IMR-90 (cell line): ENCODE measurements at places on chromosomes 4 and X. TPM values are rescaled to one million over a fixed set of nuclear protein-coding genes. Genes with fewer than 3 reads are reported as not detected.

DNA sequence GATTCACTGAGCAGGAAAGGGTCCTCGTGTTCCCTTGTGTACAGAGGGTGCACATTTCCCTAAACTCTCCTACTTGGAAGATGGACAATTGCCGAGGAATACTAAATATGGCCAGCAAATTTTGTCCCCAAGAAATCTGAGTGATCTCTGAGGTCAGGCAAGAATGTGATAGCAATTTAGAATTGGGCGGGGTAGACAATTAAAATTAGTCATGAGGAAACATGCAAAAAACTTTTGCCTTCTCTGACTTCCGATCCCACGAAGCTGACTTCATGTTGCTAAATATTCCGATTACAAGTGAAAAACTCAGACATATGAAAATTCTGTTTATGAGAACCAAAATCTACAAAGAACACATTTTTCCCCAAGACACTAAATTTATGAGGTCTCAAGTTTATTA lies 453.9 kb upstream of the ZFP42 start:
- no peak for DNase-seq

DNA sequence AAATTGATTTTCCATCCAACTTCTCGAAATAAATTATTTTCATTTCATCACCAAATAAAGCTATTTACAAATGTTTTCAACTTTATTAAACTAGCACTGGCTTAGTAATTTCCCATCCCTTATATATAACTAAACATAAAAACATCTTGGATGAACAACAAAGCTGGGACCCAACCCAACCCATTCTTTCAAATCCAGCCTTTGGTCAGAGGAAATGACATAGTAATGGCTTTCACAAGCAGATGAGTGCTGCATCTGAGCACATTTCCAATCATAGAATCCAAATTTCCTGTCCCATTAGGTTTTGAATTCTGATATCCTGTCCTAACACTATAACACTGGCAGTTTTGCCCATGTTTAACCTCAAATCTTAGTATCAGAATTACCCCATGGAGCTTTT lies 7.9 kb upstream of the EMCN start:
- DNase-seq, result no peak

DNA sequence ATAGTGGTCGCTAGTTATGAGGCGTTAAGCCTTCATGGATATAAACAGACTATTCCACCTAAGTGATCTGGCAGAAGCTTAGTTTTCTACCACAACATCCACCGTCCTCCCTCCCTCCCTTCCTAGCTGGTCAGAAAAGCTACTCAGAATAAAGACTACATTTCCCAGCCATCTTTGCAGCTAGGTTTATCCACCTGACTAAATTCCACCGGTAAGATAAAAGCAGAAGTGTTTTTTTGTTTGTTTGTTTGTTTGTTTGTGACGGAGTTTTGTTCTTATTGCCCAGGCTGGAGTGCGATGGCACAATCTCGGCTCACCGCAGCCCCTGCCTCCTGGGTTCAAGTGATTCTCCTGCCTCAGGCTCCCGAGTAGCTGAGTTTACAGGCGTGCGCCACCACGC lies 44.3 kb downstream of the HELT start:
- no peak for DNase-seq

GRCh38 chr4:10438924-10439323 lies 18.3 kb downstream of the ZNF518B start:
- no peak for DNase-seq

DNA sequence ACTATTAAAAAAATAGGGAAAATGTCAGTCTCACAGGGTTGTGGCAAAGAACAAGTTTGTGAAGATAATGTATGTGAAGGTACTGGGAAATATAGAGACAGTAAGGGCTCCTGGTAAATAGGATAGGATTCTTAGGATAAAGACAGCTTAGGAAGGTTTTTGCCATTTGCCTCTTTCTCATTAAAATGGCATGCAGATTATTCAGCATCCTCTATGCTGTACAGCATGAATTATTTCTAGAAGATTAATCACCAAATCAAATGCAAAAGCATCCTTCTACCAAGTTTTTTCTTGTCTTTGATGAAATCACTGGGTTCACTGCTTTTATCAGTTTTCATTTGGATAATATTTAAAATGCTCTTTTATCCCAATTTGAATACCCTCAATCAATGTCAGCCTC lies 142.8 kb downstream of the NDST3 start:
- DNase-seq, result peak; percentile 32

- no peak for DNase-seq
These were observed 430.5 kb downstream of the SMARCA1 start for GRCh38 chrX:129092757-129093156.

GRCh38 chr4:99983289-99983943 lies 33.3 kb upstream of the H2AZ1 start:
- DNase-seq, result no peak

DNA sequence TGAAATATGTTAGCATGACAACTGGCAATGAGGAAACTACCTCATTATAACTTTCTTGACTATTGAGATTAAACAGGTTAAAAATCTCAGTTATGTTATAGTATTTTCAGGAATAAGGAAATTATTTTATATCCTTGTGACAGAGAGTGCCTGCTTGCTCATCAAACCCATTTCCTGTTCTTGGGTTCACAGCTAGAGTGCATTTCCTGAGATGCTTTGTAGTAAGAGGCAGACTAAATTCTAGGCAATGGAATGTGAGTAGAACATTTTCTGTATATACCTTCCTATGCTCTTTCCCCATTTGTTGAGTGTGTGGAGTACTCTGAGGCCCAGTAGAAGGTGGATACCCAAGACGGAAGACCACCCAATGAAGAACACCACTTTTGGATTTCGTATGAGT lies 96.9 kb upstream of the CASK start:
- DNase-seq, result no peak

DNA sequence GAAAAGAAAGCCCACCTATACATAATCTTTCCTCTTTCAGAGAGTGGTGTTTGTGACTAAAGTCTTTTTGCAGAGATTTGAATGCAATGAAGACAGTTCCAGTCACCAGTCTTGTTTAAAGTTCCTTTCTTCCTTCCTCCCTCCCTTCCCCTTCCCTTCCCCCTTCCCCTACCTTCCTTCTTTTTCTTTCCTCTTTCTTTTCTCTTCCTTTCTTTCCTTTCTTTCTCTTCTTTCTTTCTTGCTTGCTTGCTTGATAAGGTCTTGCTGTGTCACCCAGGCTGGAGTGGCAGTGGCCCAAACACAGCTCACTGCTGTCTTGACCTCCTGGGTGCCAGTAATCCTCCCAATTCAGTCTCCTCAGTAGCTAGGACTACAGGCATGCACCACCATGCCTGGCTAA lies 19.0 kb upstream of the ASB5 start:
- DNase-seq, result no peak

- no peak for DNase-seq
These were observed 217.6 kb downstream of the ZNF674 start for GRCh38 chrX:46327566-46328115.

- no peak for DNase-seq
These were observed 120.3 kb upstream of the AFF2 start for GRCh38 chrX:148380107-148380506.

- peak; percentile 10 for DNase-seq
These were observed 26.7 kb downstream of the PIN4 start for GRCh38 chrX:72208126-72208800.

FAM47A gene
- not detected in 2 replicates for total RNA-seq

GPC4 gene
- total RNA-seq, result 0.54 and 0.56 TPM in 2 replicates

HERC5 gene
- under 0.01 TPM in 2 replicates for total RNA-seq

SAT1 gene
- total RNA-seq, result 55.9 and 112 TPM in 2 replicates
